ENCODE measurements at places on chromosomes 5 and 9.

DNA sequence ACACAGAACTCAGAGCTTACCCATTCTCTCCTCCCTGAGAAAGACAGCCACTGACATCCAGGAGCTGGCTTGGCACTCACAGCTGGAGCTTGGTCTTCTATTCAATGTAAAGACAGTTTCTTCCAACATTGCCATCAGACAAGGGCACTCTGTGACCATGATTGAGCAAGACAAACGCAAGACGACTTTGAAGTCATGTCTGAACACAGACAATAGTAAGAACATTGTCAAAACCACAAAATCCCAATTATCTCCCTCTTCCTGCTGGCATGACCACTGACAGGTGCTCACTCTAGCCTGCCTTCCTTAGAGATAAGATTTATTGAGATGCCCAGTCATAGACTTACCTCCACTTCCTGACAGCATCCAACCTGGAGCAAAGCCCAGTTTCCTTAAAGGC lies 328.0 kb downstream of the MSX2 start:
- no peak for DNase-seq
- no peaks in the 10 kb centered on the region for H3K36me3 ChIP-seq
- H3K27me3 ChIP-seq: no peaks in the 10 kb centered on the region
- H3K4me3 ChIP-seq: no peak overlapping the region
- no peak overlapping the region for H3K27ac ChIP-seq

GRCh38 chr9:133387680-133388079 lies 11.5 kb downstream of the STKLD1 start:
- no peak overlapping the region for H3K4me3 ChIP-seq
- no peak overlapping the region for H3K27ac ChIP-seq
- no peaks in the 10 kb centered on the region for H3K27me3 ChIP-seq
- DNase-seq: no peak
- H3K4me1 ChIP-seq: no peaks in the 10 kb centered on the region
- H3K36me3 ChIP-seq: no peaks in the 10 kb centered on the region

- H3K36me3 ChIP-seq: no peaks in the 10 kb centered on the region
- H3K4me3 ChIP-seq: no peak overlapping the region
- no peak for DNase-seq
- H3K27ac ChIP-seq: no peak overlapping the region
These were observed 64.2 kb downstream of the SGCD start for GRCh38 chr5:156391139-156391538.

DNA sequence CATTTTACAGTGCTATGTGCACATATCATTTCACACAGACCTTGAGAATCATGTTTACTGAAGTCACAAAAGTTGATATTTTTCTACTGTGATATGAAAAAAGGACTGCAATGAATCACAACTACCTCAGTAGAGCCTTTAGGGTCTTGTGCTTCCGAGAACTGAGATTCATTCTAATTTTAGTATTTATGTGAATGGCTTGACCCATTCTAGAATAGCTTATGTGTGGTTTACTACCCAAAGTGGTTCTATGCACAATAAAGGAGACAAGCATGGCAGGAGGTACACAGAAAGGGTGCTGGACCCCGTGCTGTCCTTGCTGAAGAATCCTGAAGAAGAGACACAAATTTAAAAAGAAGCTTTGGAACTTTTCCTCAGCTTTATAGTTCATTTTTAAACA lies 28.2 kb downstream of the MEF2C start:
- H3K36me3 ChIP-seq: no peaks in the 10 kb centered on the region
- H3K4me1 ChIP-seq: no peaks in the 10 kb centered on the region
- no peak overlapping the region for H3K27ac ChIP-seq

DNA sequence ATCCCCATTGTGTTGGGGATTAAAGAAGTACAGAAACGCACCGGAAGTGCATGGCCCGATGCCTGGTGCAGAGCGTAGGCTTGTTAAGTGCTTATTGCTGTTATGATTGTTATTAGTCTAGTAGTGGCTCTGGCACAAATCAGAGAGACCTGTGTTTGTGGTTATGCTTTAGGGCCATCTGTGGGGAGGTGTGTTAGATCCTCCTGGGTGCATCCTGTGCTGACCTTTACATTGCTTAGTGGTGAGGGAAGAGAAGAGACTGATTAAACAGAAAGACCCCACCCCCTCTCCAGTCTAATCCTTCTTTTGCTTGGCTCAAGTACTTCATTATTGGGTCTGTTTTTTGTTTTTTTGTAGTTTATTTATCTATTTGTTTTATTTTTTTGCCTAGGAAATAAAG lies 112.7 kb upstream of the SPRY4 start:
- H3K36me3 ChIP-seq: no peaks in the 10 kb centered on the region
- H3K27me3 ChIP-seq: no peaks in the 10 kb centered on the region
- no peak overlapping the region for H3K27ac ChIP-seq

DNA sequence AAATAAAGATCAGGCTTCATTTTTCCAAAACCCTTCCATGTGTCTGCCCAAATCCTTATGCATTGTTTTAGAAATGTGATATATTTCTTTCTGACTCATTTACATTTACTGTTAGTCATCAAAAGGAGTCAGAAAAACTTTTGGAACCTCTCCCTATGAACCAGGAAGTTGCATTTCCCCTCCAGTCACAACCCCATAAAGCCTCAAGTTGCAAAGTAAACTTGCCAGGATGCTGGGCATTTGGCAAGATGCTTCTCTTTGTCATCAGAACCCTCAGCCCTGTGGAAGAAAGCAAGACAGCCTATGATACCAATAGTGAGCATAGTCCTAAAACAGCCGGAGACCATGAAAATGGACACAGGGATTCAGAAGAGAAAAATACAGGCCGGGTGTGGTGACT lies 84.2 kb downstream of the MUSK start:
- H3K36me3 ChIP-seq: no peaks in the 10 kb centered on the region
- H3K4me1 ChIP-seq: peaks cover 47% of the 10 kb centered on the region
- H3K27me3 ChIP-seq: no peaks in the 10 kb centered on the region
- peak overlapping the region; percentile 79 for H3K27ac ChIP-seq
- peak; percentile 74 for DNase-seq
- no peak overlapping the region for H3K4me3 ChIP-seq

DNA sequence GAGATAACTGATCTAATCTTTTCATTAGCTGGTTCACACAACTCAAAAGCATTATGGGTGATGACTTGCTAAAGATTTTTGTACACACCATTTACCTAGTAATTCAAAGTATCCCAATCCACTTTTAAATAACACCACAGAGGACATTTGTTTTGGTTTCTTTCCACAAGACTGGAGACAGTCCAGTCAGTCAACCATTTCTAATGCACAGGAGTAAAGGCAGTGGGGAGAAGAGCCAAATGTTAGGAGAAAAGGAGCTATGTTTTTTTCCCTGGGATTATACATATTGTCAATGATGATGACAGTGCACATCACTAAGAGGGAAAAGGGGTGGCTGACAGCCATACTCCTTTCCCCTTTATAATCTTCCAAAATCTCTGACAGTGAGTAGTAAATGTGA lies 240.9 kb downstream of the GABRB2 start:
- no peaks in the 10 kb centered on the region for H3K27me3 ChIP-seq
- H3K36me3 ChIP-seq: no peaks in the 10 kb centered on the region
- no peak overlapping the region for H3K4me3 ChIP-seq
- H3K27ac ChIP-seq: no peak overlapping the region
- H3K4me1 ChIP-seq: no peaks in the 10 kb centered on the region

All from RWPE2 (cell line).